ENCODE measurements at places on chromosomes 1 and 21.

DNA sequence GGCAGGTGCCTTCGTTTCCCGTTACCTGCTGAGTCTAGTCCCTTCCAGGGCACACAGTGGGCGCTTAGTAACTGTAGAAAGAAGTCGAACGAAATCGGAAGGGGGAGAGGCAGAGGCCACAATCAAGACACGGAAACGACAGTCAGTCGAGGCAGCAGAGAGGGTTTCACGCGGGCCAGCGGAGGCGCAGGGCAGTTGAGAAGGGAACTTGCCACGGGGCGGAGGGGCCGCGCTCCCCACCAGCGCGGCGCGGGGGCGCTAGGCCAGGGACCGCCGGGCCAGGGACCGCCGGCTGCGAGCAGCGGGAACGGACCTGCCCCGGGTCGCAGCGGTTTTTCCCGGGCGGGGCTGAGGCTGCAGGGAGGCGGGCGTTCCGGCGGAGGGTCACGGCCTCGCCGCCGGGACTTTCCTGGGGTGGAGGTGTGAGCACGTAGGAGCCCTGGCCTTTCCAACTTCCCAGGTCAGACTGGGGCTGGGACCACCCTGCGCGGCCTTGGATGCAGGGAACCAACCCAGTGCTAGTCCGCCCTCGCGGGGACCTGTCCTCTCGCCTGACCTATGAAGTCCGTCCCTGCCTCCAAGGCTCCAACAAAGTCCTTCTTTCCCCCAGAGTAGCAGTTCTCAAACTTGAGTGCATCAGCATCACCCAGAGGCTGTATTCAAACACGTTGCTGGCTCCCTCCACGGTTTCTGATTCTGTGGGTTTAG lies 150.1 kb upstream of the FGGY start:
- peak; percentile 64 for DNase-seq

DNA sequence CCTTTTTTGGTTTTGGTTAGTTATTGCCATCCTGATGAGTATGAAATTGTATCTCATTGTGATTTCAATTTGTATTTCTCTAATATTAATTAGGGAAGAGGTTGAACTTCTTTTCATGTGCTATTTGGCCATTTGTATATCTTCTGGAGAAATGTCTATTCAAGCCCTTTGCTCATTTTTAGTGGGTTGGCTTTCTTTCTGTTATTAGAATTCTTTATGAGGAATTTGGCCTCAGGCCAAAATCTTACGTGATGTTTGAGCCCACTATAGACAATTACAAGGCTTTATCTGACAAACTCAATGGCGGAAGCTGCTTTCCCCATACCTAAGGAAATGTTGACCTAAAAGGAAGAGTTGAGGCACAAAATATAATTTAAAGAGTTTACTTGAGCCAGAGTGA lies 32.9 kb downstream of the IVNS1ABP start:
- DNase-seq, result no peak

DNA sequence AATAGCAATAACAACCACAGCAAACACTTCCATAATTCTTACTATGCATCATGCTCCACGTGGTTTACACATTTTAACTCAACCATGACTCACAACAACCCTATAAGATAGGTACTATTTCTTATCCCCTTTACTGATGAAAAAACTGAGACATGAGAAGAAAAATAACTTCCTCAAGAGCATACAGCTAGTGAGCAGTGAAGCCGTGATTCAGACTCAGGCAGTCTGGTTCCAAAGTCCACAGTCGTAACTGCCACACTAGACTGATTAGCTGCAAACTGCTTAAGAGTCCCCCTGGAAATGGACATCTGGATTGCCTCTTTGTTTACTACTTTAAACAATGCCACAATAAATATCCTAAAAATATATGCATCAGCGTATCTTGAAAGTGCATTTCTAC lies 55.7 kb downstream of the PLD5 start:
- DNase-seq, result no peak

DNA sequence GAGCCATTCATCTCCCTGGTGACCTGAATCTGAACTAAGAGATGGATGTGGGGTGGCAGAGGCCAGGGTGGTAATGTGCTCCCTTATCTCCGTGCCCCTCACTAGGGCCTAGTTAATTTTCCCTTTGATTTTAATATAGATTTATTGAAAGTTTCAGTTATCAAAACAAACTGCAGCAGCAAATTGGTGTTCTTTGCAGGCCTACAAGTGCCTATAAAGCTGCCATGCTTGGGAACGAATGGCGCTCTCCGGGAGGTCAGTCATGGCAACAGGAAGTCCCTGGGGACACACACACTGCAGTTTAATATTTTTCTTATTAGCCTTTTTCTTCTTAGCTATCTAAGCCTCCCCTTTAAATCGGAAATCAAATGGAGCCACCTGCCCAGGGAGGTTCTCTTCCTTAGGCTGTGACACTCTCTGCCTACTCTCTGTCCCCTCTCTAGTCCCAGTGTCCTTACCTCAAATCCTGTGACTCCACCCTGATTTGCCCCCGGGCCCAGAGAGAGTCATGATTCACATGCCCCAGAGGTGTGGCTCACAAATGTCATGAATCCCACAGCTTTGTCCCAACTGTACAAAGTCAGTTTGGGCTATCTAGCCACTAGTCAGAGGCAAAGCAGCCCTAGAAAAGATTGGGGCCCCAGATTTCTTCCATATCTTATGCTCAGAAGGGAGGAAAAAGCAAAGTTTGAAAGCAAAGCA lies 4.3 kb upstream of the ERI3 start:
- no peak for DNase-seq

DNA sequence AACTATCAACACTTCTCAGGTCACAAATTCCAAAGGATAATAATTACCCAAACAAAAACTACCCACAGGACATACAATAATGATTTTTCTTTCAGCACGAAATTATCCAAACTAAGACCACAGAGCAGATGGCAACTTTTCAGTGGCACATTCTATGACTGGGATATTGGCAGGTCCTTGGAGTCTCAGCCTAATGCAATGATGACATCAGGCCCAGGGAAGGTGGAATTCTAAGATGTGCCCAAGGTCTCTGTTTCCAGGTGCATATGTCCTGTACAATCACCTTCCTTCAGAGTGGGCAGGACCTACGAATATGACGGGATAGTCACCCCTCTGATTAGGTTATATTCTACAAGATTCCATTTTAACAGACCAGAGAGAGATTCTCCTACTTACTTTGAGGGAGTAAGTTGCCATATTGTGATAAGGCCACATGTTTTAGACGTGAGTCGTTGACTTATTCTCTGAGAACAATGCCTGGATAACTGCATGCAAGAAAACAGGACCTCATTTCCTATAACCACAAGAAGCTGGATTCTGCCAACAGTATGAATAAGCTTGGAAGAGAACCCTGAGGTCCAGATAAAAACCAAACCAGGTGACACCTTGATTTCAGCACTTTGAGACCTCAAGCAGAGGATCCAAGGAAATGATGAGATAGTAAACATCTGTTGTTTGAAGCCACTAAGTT lies 69.9 kb downstream of the ZC3H11B start:
- DNase-seq, result no peak

GRCh38 chr1:3359351-3359750 lies 95.1 kb upstream of the ARHGEF16 start:
- DNase-seq, result no peak

- DNase-seq, result no peak
Observed at GRCh38 chr1:235101558-235102258, 26.9 kb downstream of the TOMM20 start.

DNA sequence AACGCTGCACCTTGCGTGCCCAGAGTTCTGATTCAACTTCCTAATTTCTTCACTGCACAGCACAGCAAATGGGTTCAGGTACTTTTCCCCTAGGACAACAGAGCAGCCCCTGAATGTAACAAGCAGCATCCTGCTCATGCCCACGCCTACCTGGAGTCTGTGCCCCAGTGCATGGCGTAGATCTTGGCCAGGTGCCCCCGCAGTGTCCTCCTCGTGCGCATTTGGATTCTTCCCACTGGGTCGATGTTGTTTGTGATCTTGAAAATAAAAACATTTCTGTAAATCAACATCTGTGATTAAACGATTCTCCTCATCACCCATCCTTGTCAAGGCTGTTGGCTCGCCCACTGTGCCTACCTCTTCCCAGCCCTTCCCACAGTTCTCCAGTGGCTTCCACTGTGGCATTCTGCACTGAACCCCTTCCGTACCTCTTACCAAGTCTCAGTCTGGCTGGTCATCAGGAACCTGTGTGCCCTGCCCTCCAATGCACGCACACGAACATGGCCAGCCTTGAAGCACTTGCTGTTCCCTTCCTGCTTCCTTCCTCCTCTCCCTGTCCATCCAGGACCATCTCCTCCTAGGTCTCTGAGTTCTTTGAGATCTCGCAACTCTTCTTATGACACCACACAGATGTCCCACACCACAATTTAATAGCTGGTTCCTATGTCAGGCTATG lies 37.5 kb upstream of the NADK start:
- no peak for DNase-seq

GRCh38 chr1:82392946-82393345 lies 592.2 kb downstream of the ADGRL2 start:
- no peak for DNase-seq

DNA sequence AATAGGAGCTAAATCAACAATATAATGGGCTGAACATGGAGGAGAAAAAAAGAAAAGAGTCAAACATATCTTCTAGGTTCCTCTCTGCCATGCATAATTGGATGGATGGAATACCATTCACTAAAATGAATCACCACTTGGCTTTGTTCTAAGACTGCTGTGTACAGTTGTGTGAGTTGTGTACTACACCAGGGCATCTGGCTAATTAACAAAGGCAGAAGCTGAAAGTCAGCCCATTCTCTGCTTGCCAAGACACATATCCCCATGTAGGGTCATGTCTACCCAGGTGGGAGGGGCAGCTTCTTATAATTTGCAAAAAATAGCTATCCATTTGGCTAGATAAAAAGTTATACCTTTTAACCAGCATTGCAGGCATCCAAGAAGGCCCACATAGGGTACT lies 21.0 kb downstream of the JUN start:
- no peak for DNase-seq

- no peak for DNase-seq
Observed at GRCh38 chr1:242199776-242200458, 201.0 kb upstream of the MAP1LC3C start.

- DNase-seq, result no peak
Observed at GRCh38 chr1:16318555-16318954, 33.7 kb downstream of the FBXO42 start.

GRCh38 chr1:200738327-200738948 lies at the start of gene CAMSAP2:
Gene CAMSAP2 (plus strand): TSS chr1:200738893. CDS start chr1:200739828, 935 bp downstream.
- DNase-seq, result no peak

GRCh38 chr1:7550261-7550865 lies 220.7 kb upstream of the VAMP3 start:
- DNase-seq, result no peak

- no peak for DNase-seq
Observed at GRCh38 chr1:211711315-211711705, 35.9 kb upstream of the NEK2 start.

DNA sequence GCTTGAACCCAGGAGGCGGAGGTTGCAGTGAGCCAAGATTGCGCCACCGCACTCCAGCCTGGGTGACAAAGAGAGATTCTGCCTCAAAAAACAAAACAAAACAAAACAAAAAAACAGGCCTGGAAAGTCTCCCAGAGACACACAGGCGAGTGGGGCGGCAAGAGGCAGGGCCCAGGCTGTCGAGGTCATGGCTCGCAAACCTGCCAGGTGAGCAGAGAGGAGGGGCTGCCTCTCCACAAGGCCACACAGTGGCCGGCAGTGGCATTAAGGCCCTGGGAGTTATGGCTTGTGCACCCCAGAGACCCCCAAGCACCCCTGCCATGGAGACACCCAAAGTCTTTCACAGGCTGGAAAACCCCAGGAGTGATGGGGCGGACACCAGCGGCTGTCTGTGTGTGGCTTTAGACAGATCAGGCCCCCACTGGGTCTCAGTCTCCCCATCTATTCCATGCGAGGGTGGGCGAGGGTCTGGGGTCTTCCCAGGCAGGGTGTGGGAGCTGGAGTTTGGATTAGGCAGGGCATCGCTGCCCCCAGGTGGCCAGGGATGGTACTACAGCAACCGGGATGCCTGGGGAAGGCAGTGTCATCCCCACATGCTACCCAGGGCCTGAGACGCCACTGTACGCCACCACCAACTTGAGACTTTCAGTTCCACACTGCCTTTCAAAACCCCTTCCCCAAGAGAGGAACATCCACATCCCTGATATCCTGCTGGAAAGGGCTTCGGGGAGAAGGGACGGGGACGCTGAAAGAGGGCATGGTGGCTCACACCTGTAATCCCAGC lies 7.3 kb upstream of the CTRC start:
- DNase-seq, result peak; percentile 85

GRCh38 chr1:6279613-6280383 lies 18.9 kb upstream of the GPR153 start:
- DNase-seq, result no peak

- DNase-seq, result no peak
Observed at GRCh38 chr1:219465212-219466093, 147.5 kb downstream of the ZC3H11B start.

GRCh38 chr1:234731569-234732085 lies 121.6 kb upstream of the IRF2BP2 start:
- DNase-seq, result no peak

DNA sequence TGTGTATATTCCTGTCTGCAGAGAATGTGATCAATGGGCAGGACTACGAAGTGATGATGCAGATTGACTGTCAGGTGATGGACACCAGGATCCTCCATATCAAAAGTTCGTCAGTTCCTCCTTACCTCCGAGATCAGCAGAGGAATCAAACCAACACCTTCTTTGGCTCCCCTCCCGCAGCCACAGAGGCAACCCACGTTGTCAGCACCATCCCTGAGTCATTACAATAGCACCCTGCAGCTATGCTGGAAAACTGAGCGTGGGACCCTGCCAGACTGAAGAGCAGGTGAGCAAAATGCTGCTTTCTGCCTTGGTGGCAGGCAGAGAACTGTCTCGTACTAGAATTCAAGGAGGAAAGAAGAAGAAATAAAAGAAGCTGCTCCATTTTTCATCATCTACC lies 65.2 kb downstream of the OLFML2B start:
- DNase-seq, result no peak

DNA sequence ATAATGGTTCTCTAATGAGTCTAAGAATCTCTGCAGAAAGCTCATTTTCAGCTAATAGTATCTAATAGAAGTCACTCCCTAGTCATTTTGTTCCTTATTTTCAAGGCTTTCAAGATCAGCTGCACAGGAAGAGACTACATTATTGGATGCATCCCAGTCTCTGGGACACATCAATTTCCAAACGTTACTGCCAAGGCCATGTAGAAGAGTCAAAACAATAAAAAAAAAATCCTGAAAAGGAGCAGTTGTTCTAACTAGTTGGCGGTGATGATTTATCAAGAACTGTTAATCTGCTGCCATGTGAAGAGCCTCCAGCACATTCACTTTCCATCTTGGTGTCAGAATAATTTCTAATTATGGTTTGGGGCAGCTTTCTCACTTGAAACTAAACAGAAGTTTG lies 5.7 kb downstream of the DDAH1 start:
- no peak for DNase-seq

GRCh38 chr1:169115891-169116585 lies 9.5 kb downstream of the ATP1B1 start:
- DNase-seq, result peak; percentile 56
